ENCODE measurements at places on chromosomes 3 and 15.

DNA sequence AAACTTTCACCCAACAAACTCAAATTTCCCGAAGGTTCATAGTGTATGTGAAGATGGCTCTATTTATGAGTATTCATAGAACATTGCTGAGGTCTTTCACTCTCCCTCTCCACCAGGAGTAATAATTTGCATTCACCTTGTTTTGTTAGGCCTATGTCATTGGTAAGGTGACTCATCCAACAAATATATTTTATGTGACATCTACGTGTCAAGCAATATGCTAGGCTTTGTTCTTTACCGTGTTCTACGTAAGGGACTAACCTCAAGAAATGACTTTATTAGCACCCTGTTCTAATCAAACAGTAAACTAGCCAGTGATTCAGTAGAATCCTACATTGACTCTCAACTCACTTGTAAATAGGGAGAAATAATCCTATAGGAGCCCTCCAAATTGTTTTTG is 334.4 kb downstream of the FGF12 start:
- DNase-seq = no peak

- no peak for DNase-seq
Measured at GRCh38 chr3:58880182-58880581, 169.6 kb downstream of the CFAP20DC start.

GRCh38 chr15:68370768-68371151 is 61.2 kb downstream of the ITGA11 start:
- no peak for DNase-seq

DNA sequence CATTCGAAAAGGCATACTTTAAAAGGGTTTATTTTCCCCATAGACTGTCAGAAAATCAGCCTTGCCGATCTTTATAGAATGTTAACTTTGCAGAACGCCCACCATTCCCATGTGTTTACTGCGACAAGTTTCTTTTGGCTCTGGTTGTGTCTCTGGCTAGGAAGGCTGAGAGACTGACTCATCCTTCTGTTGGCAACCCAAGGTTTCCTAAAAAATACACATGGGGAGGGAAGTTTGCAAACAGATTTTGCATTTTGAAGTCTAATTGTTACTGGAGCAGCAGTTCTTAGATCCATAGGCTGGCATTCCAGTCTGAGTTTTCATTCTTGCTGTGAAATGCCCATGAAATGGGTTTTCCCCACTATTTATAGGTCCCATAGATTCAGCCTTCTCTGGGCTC is 37.9 kb upstream of the MINAR1 start:
- DNase-seq = no peak

- DNase-seq = no peak
Measured at GRCh38 chr3:7518026-7518425, 657.1 kb downstream of the GRM7 start.

- no peak for DNase-seq
Measured at GRCh38 chr3:19284974-19285373, 136.7 kb downstream of the KCNH8 start.

- DNase-seq = no peak
Measured at GRCh38 chr3:97187771-97188170, 373.4 kb downstream of the EPHA6 start.

DNA sequence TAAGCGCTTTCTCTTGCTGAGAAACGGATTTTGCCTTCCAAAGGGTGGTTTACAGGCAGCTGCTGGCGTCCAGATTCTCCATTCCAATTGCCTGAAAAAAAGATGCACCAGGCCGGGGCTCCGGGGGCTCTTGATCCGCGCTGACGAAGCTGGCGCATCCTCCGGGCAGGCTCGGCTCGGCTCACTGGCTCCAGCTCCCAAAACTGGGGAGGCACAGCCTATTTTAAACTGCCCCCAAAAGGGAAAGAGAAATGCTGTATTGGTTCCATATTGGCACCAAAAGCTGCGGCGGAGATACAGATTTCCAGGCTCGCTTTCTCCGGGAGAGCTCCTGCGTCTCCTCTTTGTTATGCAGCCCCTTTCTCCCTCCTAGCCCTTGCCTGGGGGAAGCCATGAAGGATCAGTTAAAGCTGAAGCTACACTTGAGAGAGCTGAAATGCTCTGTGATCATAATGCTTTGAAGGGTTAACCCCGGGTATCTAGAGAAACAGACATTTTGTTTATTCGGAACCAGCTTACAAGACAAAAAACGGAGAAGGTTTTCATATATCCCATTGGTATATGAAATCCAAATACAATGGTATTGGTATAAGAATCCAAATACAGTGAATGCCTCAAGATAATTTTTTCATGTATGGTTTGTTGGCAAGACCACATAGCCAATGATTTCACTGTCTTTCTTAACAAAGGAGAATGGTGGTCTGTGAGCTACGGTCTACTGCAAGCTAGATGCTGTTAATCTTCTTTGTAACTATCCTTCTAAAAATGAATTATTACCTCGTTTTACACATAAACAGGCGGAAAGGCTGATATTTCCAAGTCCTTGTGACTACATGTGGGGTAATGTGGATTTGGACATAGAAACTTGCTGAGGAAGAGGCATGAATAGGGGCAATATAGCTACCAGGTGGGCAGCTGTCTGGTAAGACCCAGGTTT is 693 bp downstream of the CD200 start:
- peak; percentile 5 for DNase-seq

DNA sequence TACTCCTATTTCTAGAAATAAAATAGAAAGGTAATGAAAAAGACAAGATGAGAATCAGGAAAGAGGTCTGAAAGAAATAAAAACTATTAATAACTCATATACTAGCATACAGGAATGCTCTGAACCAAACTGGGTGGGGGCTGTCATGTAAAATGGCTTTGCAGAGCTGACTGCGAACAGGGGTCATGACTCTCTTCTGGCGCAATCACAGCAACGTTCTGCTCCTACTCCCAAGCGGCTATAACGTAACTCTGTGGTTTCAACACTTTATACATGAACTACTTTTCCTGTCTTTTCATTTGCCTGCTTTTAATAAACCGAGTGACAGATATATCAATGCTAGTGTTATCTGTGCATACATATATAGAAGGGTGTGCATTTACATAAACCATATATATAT is 116.7 kb downstream of the DLG1 start:
- no peak for DNase-seq

DNA sequence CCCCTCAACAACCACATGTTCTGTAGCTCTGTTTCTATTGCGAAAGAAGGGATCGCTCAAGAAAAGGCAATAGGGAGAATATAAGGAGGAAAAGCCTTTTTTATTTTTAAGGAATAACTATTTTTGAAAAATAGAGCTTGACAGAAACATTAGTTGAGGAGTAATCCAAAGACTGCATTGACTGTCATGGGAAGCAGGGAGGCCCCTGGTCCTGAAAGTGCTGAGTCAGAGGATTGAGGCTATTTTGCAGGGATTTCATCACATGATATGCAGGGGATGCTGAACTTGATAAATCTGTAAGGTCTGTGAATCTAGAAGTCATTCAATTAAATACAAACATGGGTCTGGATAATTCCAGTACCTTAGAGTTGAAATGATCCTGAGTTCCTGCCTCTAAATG is 92.0 kb downstream of the MTHFS start:
- DNase-seq = no peak

- no peak for DNase-seq
Measured at GRCh38 chr15:89329329-89330084, 5.1 kb downstream of the POLG start.

- no peak for DNase-seq
Measured at GRCh38 chr3:18252578-18252977, 172.6 kb downstream of the SATB1 start.

- no peak for DNase-seq
Measured at GRCh38 chr3:135349254-135349948, 554.3 kb downstream of the EPHB1 start.

GRCh38 chr3:195069501-195070251 is 201.3 kb downstream of the XXYLT1 start:
- no peak for DNase-seq

DNA sequence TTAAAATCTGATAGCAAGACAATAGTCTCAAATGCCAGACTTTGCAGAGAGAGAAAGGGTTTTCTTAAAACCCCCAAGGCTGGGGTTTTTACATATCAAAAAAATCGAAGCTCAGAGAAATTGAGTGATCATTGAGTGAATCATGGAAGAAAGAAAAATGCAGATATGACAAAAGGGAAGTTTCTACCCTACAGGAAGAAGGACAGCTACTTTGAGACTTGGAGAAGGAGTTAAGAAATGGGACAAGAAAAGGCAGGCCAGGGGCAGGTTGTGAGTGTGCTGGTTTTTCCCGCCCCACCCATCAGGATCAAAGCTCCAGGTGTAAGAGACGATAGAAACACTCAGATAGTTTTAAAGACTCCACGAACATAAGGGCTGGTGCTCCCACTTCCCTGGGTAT is 18.6 kb downstream of the TMEM158 start:
- DNase-seq = no peak

- no peak for DNase-seq
Measured at GRCh38 chr15:29612701-29613100, 209.6 kb downstream of the TJP1 start.

- DNase-seq = no peak
Measured at GRCh38 chr3:64921281-64922065, 233.7 kb upstream of the ADAMTS9 start.

- DNase-seq = no peak
Measured at GRCh38 chr3:134049676-134050075, 20.0 kb upstream of the SLCO2A1 start.

- no peak for DNase-seq
Measured at GRCh38 chr3:124410471-124410870, 319.8 kb upstream of the UMPS start.

DNA sequence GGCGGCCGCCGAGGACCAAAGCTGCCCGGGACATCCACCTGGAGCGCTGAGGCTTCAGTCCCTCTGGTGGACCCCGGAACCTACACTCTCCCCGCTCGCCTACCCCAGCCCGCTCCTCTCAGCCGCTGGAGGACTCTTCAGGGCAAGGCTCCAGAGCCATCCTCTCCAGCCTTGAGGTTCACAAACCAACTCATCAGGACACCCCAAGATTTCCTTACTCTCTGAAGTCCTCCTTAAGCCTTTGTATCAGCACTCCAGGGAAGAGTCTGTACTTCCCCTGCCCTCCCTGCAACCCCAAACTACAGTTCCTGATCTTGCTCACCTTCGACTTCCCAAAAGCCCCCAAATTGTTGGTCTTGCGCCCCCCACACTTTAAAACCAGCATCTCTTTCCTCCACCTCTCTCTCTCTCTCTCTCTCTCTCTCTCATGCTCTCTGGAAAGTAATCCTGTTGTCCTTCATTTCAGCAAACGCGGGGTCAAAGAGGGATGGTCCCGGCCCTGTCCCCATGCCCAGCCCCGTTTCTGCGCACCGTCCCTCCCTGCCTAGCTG is 438 bp downstream of the THBS1 start:
- no peak for DNase-seq
